ENCODE measurements at places on chromosomes 7 and 10.
A peak's percentile ranks its signal among the peaks of the same experiment; 100 is the strongest.

- no peak for DNase-seq
Measured at GRCh38 chr7:141986923-141987322, 8.8 kb upstream of the MGAM start.

- no peak for DNase-seq
Measured at GRCh38 chr7:21041252-21041651, 254.6 kb upstream of the SP8 start.

- DNase-seq = no peak
Measured at GRCh38 chr10:73798087-73798486, 12.7 kb downstream of the ZSWIM8 start.

GRCh38 chr7:53642361-53642760 is 606.9 kb downstream of the POM121L12 start:
- DNase-seq = no peak

DNA sequence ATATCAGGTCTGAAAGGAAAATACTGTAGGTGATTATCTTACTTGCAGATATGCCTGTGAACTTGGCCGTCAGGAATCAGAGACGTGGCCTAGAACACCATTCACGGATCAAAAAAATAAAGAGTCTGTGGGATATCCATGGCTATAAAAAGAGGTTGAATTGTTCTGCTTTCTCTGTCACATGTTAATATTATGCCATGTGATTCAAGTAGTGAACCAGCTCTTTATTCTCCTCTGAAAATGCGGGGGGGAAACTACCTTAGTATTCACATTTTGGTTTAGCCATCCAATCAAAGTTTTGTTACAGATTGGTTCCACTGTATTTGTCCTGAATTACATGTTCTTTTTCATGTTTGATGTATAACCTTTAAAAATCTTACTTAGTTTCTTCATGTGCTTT is 120.5 kb downstream of the CCNY start:
- no peak for DNase-seq

- DNase-seq = no peak
Measured at GRCh38 chr7:74521855-74522254, 68.1 kb downstream of the GTF2IRD1 start.

GRCh38 chr10:47396311-47396717 is 12.2 kb upstream of the ZNF488 start:
- no peak for DNase-seq

DNA sequence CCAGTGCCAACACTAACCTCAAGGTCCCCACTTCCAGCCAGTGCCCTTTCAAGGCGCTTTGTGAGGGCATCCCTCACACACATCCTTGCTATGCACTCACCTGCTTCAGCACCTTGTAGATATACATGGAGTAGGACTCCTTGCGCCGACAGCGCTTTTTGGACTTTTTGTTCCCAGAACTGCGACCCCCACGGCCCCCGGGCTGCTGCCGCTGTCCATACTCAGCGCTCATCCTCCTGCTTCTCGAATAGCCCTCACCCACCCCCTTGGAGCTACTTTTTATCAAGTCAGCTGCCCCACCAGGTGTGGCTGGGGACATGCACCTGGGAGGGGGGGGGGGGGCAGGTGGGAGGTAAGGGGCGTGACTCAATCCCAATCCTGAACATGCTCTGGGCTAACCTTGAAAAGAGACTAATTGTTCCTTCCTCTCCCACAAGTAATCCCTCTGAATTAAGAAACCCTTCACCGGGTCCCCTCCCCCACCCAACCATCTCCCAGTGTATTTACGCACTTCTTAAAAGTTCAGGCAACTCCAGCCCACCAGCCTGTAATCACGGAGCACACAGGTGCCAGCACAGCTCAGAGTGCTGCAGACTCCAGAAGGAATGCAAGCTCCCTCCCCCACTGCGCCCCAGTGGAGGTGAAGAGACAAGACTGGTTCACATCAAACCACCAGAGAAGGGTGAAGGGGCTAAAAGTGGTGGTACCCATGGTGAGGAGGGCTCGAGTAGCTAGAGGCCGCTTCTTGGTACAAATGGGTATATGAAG is at the start of gene H2BK1:
Gene H2BK1 (minus strand): TSS at position 402 of the 768 bp plus-strand sequence. CDS start 170 bp downstream, at position 232.
- no peak for DNase-seq

GRCh38 chr10:125359401-125359800 is 199.0 kb upstream of the CTBP2 start:
- no peak for DNase-seq

DNA sequence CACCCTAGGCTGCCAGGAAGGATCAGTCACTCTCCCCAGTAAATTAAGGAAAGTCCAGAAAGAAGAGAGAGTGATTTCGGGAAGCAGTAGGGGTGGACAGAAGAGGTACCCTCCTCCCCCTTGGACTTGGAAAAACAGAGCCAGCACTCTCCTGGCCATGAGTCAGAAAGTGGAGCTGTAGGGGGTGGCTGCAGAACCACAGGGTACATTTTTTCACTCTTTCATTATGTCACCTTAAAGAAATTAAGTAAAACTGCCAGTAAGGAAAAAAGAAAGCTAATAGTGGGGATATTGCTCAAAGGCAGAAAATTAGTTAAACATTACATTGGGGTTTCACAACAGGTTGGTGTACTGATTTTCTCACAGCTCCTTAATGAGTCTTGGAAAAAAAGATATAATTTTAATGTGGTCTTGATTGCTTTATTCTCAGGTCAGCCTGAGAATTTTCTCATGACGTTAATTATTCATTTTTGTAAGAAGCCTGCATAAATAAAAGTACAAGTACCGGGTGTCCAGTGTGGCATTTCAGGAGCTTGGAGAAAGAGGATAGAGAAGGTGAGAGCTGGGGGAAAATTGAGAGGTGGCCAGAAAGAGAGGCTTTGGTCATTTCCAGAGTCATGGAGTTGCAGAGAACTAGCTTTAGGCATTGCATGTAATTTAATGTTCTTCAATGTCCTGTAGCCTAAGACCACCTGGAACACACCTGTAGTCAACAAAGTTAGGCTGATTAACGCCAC is 23.2 kb upstream of the AOAH start:
- DNase-seq = no peak

DNA sequence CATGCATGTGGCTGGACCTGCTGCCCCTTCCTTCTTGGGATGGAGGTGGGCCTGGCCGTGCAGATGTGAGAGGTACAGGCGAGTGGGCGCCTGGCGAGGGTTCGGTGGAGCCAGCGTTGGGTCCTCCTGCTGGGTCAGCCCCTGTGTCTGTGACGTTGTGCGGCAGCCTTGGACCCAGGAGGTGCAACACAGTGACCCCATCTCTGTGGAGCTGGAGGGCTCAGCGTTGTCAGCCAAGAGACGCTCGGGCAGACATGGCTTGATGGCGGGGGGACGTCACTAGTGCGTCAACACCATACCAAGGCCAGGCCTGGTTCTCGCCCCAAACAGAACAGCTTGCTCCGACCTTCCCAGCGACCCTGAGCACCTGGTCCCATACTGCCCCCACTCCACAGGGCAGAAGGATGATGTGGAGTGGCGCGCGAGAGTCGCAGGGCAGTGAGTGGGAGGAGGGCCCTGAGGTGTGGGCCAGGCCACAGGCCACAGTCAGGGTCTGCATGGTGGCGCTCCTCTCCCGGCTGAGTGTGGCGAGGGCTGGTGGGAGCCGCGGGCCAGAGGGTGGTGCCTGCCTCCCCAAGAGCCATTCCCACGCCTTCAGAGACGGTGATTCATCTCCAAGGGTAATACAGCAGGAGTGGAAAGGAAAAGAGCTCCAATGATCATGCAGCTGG is 184.4 kb downstream of the DNAJB6 start:
- no peak for DNase-seq

DNA sequence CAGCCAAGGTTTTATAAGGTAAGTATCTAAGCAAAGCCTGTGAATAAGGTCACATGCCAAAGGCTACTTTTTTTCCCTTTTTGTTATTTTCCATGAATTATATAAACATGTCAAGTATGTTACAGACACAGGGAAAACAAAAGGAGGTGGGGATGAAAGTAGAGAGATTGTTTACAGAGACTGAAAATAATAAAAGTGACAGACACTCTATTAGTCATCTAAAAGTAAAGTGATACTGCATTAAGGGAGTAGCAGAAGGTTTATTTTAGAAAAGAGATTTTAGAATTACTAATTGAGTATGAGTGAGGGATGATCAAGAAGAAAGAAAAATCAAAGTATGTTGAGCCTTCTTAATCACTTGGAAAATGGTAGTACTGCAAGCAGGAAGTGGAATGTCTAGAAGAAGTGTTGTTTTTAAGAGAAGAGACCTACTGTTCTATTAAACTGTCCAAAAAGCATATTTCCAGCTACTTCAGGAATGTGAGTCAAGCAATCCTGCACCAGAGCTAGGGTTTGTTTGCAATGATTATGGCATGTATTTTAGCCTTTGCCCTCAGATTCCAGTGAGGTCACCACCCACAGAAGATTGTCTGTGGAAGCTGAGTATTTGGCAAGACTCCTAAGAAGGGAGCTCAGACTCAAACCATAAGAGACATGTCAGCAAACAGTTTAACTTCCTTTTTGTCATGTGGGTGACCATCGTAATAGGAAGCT is 177.9 kb upstream of the PLXDC2 start:
- DNase-seq = no peak

- DNase-seq = peak; percentile 67
Measured at GRCh38 chr7:138000081-138000701, 1.7 kb downstream of the CREB3L2 start.

DNA sequence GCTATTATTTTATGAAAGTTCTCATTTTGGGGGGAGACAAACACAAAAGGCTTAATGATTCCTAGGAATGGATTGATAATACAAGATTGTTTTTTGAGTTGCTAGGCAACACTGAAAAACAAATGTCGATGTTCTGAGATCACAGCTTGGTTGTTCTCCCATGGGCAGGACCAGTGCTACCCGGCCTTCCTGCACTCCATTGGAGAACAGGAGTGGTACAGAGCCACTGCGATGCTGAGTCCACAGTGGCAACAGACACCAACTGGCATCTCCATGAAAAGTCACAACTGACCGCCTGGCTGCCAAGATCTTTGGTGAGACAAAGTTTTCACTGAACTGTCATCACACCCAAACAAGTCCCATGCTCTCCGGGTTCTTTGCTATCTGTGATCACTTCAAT is 68.9 kb upstream of the NMT2 start:
- DNase-seq = no peak

DNA sequence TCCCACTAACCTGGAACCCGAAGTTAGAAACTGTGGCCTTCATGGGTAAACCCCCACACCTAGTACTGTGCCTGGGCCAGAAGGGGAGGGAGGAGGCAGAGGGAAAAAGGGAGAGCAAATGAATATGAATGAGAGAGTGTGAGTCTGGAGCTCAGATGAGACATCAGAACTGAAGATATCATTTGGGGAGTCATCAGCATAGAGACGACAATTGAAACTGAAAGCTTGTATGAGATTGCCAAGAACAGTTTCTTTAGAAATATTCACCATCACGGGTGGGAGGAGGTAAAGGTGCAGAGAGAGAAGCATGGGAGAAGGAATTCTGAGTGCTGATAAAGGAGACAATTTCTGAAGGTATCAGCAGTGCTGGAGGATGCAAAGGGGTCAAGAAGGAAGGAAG is 171.2 kb downstream of the GRM8 start:
- DNase-seq = no peak

DNA sequence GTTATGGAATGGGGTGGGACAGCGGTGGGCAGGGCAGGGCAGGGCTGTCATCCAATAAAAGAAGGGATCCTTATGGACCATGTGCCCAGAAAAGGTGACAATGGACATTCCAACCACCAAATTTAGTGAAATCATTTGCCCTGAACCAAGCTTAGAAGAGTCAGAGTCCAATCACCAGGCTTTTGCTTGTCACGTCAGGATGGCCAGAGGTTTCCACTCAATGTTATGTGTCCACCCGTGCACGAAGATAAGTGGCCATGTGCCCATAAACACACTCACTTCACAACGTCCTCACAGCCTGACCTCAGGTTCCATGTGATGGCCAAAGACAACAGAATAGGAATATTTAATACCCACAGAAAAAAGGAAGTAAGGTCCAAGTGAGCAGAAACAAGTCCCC is 36.6 kb upstream of the PLPP4 start:
- no peak for DNase-seq

GRCh38 chr7:21884496-21884895 is 61.2 kb downstream of the CDCA7L start:
- no peak for DNase-seq

GRCh38 chr7:30688718-30689221 is 6.5 kb upstream of the CRHR2 start:
- DNase-seq = no peak

- DNase-seq = no peak
Measured at GRCh38 chr10:13416760-13417159, 68.7 kb upstream of the SEPHS1 start.

GRCh38 chr7:116153050-116153449 is 57.3 kb upstream of the TES start:
- no peak for DNase-seq

GRCh38 chr10:128028508-128029289 is 97.5 kb downstream of the MKI67 start:
- no peak for DNase-seq

- no peak for DNase-seq
Measured at GRCh38 chr10:107540981-107541380, 376.5 kb upstream of the SORCS1 start.

DNA sequence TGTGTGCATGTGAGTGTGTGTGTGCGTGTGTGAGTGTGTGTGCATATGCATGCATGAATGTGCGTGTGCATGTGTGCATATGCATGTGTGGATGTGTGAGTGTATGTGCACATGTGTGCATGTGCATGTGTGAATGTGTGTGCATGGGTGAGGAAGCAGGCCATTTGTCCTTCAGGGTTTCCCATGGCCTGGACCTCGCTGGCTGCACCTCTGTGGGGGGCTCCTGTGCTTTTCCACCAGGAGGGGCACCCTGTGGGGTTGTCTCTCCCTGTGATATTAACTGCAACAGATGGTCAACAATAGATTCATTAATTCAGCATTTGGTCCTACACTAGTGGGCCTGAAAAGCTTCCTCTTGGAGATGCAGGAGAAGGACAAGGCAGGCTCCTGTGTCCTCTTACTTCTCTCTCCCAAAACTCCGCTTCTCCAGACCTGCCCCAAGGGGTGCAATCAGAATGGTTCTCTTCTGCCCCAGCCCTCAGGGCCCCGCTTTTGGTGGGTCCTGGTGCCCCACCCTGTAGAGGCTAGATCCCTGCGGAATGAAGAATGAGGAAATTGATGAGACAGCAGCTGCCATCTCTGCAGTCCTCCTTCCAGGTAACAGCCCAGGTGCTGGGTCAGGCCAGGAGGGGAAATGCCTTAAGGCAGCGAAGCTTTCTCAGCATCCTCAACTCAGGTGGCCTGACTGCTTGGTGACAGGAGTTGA is 41.5 kb upstream of the NUB1 start:
- no peak for DNase-seq
